ENCODE measurements at places on chromosomes 13 and 19.

DNA sequence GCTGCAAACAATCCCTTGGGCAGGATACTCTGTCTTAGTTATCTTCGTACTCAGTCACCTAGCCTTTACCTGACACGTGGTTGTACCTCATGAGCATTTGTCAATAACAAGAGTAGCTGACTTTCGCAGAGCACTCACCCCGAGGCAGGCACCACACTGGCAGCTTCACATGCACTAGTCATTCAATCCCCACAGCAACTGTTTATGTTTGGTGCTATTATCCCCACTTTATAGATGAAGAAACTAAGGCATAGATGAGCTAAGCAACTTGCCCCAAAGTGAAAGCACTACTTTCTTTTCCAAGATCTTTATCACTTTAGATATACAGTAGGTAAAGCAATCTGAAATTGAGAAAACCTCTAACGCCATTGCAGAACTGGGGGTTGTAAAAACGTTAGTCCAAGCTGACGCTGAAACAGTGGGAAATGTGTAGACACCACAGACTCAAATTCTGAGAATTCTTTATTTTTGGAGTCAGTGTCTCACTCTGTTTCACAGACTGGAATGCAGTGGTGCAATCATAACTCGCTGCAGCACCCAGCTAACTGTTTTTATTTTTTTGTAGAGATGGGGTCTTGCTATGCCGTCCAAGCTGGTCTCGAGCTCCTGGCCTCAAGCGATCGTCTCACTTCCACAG lies 446.0 kb downstream of the FOXO1 start:
- DNase-seq: no peak

DNA sequence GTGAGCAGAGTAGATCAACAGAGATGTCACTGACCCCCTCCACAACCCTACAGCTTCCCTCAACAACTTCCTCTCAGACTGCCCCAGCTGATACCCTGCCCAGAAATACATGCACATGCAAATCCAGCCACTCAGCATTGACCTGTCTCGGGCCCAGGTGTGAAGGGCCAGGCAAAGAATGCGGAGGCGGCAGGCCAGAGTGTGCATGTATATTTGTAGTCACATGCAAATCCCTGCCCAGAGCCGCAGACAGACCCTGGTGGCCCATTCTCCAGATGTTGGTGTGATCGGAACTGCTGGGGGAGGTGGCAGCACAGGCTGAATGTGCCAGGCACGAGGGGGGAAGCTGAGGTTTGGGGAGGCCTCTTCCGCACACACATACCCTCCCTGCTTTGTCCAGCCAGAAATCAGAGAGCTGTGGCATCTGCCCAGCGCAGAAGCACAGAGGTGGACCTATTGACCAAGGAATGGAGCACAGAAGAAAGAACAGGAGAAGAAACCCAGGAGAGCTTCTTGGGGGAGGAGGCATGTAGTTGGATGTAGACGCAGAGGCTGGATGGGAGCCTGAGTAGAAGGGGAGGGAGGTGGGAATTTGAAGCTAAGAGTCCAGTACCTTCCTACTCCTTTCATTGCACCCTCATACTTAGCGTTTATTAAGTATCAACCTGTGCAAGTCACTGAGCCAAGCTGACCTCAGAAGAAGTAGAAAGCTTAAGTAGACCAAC lies 14.4 kb downstream of the MEF2B start:
- DNase-seq: no peak

GRCh38 chr13:77009011-77009410 lies 17.1 kb downstream of the CLN5 start:
- DNase-seq: no peak

DNA sequence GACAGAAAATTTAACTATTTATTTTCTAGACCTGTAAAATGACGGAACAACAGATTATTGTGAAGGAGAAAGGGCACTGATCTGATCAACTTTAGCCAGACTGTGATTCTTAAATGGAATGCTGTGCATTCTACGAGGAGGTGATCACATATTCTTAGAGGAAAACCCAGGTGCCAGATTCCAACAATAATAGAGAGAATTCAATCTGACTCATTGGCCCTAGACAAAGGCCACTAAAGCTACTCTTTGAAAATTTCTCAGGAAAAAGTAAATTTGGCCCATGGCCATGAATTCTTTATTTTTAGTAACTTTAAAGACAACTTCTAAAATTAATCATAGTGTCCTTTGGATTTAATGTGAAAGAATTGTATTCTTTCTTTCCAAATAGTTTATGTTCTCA lies 58.6 kb upstream of the POSTN start:
- no peak for DNase-seq

GRCh38 chr13:97279913-97280312 lies 57.8 kb downstream of the MBNL2 start:
- DNase-seq: no peak

DNA sequence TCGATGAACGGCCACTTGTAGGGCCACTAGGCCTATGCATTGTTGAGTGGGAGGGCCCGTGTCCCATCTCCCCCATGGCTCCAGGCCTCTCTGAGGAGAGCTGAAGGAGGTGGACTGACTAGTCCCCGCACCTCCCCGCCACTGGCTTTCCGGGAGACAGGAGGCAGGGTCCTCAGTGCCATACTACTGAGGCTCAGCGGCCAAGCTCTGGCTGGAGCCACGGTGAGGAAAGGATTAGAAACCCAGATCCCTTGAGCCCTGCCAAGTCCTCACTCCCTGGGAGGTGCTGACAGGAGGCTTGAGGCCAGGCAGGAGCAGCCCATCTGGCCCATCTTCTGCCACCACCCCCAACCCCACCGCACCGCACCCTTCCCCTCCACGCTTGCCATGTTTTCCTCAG lies 29.0 kb downstream of the CCDC8 start:
- no peak for DNase-seq

GRCh38 chr13:51937320-51938290 lies 73.6 kb downstream of the ATP7B start:
- DNase-seq: no peak

DNA sequence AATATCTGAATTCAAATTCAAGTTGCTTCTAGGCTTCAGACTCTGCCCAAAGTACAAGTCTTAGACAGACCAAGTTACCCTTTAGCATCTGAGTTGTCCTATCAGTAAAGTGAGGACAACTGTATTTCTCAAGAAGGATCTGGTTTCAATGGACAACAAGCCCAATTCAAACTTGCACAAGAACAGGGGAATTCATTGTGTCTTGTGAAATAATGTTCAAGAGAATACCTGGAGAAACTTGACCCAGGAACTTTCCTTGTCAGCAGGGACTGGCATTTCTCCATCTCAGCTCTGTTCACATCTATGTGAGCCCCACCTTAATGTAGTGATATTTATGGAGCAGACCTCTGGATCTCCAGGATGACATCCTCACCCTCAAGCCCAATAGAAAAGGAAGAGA lies 894.9 kb upstream of the SLC10A2 start:
- DNase-seq: no peak
